Urinary bladder (tissue), 4 donors: ENCODE measurements at places on chromosomes 2 and 18. TPM values are rescaled to one million over a fixed set of nuclear protein-coding genes. Genes with fewer than 3 reads are reported as not detected.

Gene ABCG5
- not detected for polyA plus RNA-seq

Gene ARHGEF33
- polyA plus RNA-seq: 0.99 TPM

Gene CNRIP1
- polyA plus RNA-seq: 41.5 TPM

Gene SIX3
- not detected for polyA plus RNA-seq

Gene DNAH7
- polyA plus RNA-seq: 0.28 TPM

Gene KCNIP3
- 16.8 TPM for polyA plus RNA-seq

Gene TUBB8B
- 0.28 TPM for polyA plus RNA-seq

Gene CPLX4
- polyA plus RNA-seq: not detected

Gene GRHL1
- 2.8 TPM for polyA plus RNA-seq
